ENCODE measurements at places on chromosomes 16 and 17.

GRCh38 chr17:65283704-65284103 lies 146.5 kb downstream of the RGS9 start:
- no peak for DNase-seq

DNA sequence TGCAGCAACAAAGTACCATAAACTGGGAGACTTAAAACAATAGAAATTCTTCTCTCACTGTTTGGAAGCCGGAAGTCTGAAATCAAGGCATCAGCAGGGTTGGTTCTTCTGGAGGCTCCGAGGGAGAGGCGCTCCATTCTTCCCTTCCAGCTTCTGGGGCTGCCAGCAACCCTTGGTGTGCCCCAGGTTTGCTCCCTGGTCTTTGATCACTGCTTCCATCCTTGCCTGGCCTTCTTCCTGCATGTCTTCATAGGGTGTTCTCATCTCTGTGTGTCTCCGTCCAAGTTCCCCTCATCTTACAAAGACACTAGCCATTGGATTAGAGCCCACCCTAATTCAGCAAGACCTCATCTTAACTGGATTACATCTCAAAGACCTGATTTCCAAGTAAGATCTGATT lies 35.3 kb upstream of the LRRC75A start:
- no peak for DNase-seq

DNA sequence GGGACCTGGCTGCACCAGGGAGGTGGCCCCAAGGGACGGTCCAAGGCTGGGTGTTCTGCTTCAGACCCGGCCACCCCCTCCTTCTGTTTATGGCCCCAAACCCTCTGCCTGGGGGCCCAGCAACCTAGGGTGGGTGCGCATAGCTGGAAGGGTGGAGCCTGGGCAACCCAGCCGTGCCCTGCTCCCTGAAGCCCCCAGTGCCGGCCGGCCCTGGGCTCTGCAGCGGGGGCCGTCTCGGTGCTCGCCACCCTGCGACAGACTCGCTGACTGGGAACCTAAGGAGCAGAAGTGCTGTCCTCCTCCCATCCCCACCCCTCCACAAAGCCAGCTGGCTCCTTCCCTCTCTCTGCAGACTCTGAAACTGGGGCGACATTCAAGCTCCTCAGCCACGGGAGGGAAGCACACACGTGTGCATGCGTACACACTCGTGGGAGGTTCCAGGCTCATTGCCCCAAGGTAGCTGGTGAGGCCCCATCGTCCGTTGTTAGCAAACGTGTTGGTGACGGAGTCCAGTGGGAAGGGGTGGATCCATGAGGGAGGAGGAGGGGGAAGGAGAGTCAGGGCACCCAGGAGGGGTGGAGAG lies 43.4 kb downstream of the ENGASE start:
- no peak for DNase-seq

DNA sequence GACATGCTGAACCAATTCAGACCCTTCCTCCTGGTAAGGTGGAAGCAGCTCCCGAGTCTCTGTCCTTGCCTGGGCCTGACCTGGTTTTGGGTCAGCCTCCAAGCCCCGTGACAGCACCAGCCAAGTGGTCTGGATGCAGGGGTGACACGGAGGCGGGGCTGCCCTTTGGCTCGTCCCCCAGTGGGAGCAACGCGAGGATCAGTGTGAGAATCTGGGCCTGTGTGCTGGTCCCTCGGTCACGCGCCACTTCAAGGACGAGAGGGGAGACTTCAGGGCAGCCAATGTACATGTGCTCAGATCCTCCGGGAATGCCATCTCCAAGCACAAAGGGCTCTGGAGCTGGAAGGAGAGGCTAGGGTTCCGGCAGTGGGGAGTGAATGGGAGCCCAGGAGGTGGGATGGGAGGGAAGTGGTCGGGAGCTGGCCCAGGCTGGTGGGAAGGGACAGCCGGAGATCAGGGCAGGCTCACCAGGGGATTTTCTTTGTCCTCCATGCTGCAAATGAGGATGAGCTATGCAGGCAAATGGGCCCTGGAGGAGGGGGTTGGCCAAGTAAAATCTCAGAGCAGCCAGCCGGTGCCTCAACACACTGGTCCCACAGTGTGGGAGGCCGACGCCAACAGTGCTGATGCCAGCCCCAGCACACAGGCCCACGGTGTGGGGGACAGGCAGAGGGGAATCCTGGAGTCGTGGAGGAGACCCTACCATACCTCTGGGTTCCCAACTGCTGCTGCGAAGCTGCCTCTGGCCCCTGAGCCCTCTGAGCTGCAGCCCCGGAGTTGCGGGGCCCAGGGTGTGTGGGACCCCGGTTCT lies 4.2 kb upstream of the NDRG4 start:
- DNase-seq: no peak

- no peak for DNase-seq
These were observed 6.1 kb upstream of the HIC1 start for GRCh38 chr17:2048805-2049204.

GRCh38 chr17:2263183-2264066 lies 40.2 kb downstream of the SMG6 start:
- DNase-seq: no peak

DNA sequence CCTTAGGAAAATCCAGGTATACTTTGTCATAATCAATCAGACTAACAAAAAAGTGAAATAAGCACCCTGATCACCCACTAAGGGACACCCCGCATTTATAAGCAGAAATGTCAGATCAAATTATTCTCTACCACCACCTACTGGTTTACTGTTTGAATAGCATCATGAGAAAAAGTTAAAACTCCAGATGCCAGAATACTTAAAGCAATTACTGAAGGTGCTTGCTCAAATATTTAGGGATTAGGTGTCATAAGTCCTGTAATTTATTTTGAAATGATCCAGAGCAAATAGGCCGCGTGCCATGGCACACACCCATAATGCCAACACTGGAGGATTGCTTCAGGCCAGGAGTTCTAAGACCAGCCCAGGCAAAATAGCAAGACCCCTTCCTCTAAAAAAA lies 2.3 kb downstream of the TOP2A start:
- no peak for DNase-seq

GRCh38 chr17:8322061-8322460 lies 12.0 kb downstream of the ARHGEF15 start:
- no peak for DNase-seq

- no peak for DNase-seq
These were observed 7.3 kb downstream of the PNMT start for GRCh38 chr17:39675390-39676082.
